Bronchus fibroblast of lung (primary cell): ENCODE measurements at places on chromosomes 11 and 22. TPM values are rescaled to one million over a fixed set of nuclear protein-coding genes. Genes with fewer than 3 reads are reported as not detected.

Gene MPZL3
- total RNA-seq = 0.30 and 0.34 TPM in 2 replicates

Gene OR5A1
- not detected in 2 replicates for total RNA-seq

Gene TBX10
- not detected in 2 replicates for total RNA-seq

Gene LRRC32
- 2.1 and 2.4 TPM in 2 replicates for total RNA-seq

Gene SUSD2
- 2.9 and 3.1 TPM in 2 replicates for total RNA-seq
